ENCODE measurements at places on chromosomes 2 and 18. TPM values are rescaled to one million over a fixed set of nuclear protein-coding genes. Genes with fewer than 3 reads are reported as not detected.

GRCh38 chr2:41414486-41415230 is 633.2 kb upstream of the PKDCC start:
- DNase-seq: peak; percentile 23

DNA sequence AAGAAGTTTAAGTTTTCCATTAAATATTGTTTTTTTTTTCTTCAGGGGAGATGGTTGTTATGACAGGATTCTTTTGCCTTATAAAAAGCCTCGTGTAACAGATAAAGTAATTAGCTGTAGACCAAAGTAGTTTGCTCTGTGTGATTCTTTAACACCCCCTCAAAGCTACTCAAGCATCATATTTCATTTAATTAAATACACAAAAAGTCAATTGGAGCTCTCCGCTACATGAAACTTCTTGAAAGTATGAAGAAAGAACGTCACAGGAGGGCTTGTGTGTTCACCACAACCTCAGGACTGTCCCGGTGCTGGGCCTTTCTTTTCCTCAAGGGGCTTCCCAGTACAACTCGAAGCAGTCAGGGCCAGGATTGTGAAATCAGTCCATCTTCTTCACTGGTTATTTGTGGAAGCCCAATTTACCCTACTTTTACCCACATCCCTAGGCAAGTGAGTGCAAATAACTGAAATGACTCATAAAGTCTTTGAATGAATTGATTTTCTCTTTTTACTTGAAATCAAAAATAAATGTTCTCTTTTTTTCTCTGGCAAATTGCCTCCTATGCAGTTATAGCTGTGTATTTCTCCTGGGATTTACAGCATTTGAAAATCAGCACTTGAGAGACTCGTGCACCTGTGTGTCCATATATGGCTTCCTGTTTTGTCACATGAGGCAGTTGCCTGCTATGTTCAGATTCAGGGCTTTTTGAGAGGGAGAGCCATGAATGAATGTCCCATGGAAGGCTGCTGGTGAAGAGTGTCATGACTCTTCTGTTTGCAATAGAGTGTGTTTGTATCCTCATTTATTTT is 48.6 kb downstream of the LINC00305 start:
- no peak for DNase-seq

GRCh38 chr18:56910237-56910636 is 236.7 kb upstream of the BOD1L2 start:
- no peak for DNase-seq

DNA sequence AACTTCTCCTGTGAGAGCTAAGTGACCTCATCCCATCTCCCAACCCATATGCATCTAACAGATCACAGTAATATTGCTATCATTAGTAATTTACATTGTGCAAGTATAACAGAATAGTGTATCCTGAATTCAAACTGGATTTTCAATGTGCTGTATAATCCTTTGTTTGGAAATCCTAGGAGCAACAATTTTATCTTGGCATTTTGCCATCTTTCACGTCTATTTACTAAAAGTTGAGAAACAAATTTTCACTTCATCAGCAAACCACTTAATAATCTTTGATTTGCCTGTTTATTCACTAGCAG is 3.8 kb downstream of the HNRNPLL start:
- DNase-seq: no peak

DNA sequence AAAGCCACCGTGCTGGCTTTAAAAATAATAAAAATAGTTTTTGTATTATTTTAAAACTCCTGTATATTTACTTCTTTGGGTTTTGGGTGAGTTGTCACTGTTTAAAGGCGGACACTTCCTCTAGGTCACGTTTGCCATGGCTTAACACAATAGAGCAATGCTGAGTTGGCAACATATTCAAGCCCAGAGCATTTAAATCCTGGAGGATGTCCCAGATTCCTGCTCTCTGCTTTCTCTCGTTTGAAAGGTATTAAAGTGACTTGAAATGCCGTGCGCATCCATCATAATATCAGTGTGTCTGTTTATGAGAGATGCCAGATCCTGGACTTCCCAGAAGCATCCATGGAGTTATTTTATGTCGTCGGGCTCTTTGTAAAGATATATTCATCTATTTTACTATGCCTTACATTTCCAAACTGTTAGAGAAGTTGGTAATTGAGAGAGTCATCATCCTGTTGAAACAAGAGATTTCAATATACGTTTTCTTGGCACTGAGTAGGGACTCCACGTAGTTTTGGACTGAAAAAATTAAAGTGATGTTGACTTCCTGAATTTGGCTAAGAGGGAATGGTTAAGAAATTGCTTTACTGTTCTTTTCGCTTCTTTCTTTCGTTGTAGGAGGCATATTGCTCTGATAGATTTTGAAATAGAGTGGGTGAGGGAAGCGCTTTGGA is 150.6 kb downstream of the ZNF236 start:
- DNase-seq: no peak

GRCh38 chr18:44770641-44771040 is 90.0 kb downstream of the SETBP1 start:
- DNase-seq: no peak

DNA sequence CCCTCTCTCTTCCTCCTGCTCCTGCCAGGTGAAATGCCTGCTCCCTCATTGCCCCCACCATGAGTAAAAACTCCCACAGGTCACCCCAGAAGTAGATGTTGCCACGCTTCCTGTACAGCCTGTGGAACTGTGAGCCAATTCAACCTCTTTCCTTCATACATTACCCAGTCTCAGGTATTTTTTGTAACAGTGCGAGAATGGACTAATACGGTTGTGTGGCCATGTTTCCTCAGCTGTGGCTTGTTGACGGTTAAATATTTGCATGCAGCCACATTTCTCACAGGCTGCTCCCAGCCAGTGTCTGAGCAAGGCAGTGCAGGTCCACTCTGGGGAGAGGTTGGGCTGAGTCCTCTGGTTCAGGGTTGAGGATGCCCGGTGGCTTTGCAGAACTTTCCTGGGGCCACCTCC is 27.8 kb upstream of the COPS8 start:
- no peak for DNase-seq

- DNase-seq: peak; percentile 86
Observed at GRCh38 chr2:45674035-45674816, 22.8 kb downstream of the PRKCE start.

DNA sequence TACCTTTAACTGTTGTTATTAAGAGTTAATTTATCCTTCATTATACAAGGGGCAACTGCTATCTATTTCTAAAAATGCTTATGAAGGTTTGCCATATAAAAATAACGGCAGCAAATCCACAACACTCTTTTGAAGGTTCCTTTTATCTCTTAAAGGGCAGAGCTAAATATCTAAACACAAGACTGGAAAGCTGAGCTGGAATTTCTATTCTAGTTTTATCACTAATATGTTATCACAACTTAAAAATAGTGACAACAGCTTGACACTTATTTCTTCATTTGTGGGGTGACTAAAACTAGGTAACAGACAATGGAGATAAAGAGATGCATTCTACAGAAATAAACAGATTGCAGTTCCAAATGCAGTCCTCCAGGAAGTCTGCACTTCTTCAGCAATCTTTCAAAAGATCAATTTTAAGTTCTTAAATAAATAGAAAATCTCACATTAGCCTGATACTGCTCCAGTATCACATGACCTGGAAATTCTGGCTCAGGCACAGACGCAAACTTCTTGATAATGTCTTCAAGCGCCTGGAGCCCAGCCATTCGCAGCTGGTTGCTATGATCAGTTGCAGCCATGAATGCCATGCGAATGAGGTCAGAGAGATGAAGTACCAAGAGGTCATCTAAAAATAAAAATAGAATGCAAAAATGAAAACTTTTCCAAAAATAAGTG is 54.0 kb upstream of the STRN start:
- DNase-seq: peak; percentile 88

DNA sequence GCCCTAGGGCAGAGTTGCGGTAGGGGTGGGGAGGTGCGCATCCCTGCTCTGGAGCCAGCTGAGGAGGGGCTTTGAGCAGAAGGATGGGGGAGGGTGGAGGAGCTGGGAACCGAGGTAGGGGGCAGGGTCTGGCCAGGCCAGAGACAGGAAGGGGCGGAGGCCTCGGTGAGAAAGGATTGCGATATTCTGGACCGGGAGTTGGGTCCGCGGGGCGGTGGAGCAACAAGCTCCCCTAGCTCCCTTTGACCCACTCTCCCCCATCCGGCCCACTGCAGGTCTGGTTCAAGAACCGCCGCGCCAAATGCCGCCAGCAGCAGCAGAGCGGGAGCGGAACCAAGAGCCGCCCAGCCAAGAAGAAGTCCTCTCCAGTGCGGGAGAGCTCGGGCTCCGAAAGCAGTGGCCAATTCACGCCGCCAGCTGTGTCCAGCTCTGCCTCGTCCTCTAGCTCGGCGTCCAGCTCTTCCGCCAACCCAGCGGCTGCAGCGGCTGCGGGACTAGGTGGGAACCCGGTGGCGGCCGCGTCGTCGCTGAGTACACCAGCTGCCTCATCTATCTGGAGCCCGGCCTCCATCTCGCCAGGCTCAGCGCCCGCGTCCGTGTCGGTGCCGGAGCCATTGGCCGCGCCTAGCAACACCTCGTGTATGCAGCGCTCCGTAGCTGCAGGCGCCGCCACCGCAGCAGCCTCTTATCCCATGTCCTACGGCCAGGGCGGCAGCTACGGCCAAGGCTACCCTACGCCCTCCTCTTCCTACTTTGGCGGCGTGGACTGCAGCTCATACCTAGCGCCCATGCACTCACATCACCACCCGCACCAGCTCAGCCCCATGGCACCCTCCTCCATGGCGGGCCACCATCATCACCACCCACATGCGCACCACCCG is 4.8 kb downstream of the OTX1 start:
- DNase-seq: no peak

DNA sequence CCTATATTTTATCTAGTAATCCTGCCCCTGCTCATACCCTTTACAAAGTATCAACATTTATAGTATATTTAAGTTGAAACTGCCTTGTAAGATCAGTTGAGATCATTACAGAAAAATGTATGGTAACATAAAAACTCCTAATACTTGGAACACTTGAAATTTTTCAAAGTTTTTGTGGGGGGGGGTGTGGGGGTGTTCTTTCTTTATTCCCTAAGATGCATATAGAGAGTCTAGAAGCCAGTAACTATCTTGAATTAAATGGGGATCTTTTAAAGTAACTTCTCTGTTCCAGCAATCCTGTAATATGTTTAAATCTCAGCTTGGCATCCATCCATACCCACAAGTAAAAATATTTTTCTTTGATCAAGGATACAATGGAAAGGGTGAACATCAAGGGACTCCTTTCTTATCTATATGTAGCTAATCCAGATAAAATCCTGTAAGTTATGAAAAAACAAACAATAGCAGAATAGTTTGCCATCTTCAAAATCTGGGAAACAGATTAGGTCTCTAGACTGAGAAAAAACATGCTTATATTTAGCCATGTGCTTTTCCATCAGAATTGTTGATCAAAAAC is 455.3 kb downstream of the MEIS1 start:
- DNase-seq: peak; percentile 59

- peak; percentile 97 for DNase-seq
Observed at GRCh38 chr18:23528580-23529472, 25.5 kb downstream of the RMC1 start.

DNA sequence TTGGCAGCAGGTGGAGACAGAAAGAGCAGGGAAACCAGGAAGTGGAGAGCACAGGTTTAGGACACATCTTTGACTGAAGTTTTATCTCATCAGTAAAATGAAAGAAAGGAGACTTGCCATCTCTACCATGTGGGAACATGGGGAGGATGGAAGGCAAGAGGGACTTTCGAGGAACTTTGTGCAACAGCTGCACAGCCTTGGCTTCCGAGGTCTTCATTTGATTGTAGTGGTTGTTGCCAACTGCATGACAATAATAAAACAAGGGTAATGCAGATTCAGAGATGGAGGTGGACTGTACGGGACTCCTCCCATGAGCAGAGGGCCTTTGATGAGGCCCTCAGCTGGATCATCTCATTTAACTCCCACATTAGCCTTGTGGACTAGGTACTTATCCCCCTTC is 49.3 kb upstream of the FZD7 start:
- no peak for DNase-seq

DNA sequence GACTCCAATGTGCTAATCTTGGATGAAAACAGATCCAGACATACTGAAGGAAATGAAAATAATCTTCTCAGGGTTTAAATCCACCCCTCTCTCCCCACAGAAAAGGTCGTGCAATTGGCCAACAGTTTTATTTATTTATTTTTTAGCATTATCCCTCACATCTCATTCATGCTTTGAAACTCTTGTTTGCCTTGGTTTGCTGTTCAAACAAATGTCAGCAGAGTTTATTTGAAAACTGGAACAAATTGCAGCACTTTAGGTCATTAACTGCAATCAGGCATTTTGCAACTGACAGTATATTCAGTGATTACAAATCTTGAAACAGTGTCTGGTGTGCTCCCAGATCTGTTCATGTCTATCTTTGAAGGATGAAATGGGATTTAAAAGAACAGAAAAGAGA is 220.6 kb downstream of the SLC4A10 start:
- no peak for DNase-seq

- peak; percentile 51 for DNase-seq
Observed at GRCh38 chr2:48699348-48699930, 56.1 kb downstream of the LHCGR start.

- DNase-seq: no peak
Observed at GRCh38 chr2:232886632-232887031, 16.6 kb downstream of the SNORC start.

- peak; percentile 72 for DNase-seq
Observed at GRCh38 chr2:38509314-38509946, 93.3 kb downstream of the HNRNPLL start.

DNA sequence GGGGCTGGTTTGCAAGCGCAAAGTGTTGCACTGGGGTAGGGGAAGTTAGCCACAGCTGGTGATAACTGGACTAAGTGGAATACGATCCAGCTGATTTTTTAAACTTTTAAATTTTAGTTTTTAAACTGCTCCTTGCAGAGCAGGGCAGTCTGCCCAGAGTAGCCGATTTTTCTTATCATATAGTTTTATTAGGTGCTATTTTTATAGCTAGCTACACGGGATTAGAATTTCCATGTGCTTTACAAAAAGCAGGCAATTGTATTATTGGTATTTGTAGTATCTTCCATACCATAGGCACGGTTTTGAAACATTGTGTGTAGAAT is 9.6 kb downstream of the CPLX4 start:
- no peak for DNase-seq

DNA sequence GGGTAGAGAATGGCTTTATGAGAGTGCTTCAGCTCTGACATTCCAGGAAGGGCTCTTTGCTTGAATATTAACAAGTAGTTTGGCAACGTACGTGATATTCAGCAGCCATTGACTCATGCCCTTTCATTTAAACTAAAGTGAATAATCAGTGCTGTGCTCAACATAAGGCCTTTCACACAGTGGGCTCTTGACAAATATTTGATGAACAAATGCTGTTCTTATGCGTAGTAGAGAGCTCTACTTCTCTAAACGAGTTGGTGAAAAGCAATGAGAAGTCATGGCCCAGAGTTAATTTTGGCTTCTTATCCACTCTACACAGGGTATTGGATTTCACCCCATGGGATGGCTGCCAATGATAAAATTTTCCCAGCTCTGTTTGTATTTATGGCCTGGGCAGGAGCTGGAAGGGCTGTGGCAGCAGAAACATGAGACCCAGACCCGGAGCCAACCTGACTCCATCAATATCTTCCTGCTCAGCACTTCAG is 338.9 kb downstream of the CCDC85A start:
- peak; percentile 14 for DNase-seq

The SLC4A5 gene
- under 0.01 TPM for total RNA-seq

The CDH20 gene
- total RNA-seq: under 0.01 TPM

The CAVIN2 gene
- total RNA-seq: 8.4 TPM

The GTF2A1L gene
- 4.7 TPM for total RNA-seq

The TRABD2A gene
- total RNA-seq: 1.7 TPM
